ENCODE measurements at places on chromosomes 12 and 14.

GRCh38 chr14:84533791-84534190 lies 996.2 kb upstream of the FLRT2 start:
- no peak for DNase-seq

DNA sequence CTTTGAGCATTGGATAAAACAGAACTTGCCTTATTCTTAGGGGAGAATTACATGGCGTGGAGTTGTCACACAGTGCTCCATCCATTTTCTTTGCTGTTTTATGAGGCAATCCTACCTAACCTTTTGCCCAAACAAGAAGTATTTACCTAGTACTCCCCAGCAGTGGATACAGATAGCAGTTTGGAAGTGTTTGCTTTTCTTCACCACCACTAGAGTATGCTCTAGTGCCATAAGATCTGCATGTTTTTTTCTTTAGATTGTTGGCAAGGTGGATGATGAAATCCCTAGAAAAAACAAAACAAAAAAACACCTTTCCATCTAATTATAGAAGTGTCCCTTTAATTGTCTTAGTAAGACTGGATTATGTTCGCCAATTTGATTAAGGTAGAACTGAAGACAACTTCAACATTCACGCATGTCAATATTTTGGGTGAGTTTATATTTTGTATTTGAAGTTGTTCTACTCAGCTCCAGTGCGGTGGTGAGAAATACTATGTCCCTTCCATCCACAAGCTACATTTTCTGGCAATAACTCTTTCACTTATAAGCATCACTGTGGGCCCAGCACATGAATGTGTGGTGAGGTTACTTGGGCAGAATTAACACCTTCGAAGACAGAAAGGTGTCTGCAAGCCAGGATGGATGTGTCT lies 23.6 kb upstream of the TMEM260 start:
- DNase-seq: peak; percentile 67

DNA sequence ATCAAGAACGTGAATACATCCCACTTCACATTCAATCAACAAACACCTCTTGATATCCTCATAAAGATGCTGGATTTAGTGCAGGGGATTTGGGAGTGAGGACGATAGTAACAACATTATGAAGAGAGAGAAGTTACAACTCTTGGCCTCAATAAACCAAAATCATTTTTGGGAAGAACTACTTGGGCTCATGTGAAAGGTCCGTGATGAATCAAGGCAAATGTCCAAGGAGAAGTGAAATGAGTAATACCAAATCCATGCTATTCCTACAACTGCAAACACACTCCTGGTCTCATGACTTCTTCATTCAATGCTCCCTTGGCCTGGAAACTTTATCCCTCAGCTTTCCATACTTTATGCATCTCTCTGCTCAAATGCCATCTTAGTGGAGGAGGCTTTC lies 162.0 kb upstream of the LMNTD1 start:
- no peak for DNase-seq

DNA sequence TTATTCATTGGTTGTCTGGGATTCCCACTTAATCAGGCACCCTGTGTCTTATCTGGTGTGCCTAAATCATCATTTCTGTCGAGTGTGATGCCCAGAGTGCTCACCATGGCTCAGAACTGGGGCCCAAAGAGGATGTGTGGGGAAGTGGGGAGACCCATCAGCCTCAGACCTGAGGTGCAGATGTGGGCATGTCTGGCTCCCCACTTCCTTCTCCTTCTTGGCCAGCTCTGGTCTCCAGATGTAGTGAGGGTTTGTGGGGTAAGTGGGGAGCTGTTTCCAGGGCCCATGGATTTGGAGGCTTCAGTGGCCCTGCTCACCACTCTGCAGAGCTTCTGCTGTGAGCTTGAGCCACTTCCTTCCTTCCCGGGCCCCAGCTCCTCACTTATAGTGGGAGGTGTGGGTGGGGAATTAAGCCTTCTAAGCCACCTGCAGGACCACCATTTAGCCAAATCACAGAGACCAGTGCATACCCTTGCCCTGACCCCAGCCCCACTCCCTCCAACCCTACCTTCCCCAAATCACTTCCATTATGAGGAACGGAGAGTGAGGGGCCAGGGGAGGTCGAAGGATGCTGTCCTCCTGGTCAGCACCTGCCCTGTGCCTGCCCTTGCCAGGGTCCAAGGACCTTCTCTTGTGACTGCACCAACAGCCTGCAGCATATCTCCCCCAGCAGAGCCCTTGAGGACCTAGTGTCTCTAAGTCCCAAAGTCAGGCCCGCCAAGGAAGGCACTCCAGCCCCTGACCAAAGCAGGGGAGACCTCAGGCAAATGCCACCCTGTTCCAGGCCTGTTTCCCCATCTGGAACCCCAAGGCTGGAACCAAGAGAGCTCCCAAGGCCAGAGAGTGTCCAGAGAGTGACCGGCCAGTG lies 278.2 kb upstream of the RTL1 start:
- DNase-seq: no peak

- no peak for DNase-seq
Measured at GRCh38 chr12:92802906-92803305, 100.1 kb downstream of the PLEKHG7 start.

GRCh38 chr12:95304673-95305198 lies 87.1 kb downstream of the VEZT start:
- DNase-seq: no peak

DNA sequence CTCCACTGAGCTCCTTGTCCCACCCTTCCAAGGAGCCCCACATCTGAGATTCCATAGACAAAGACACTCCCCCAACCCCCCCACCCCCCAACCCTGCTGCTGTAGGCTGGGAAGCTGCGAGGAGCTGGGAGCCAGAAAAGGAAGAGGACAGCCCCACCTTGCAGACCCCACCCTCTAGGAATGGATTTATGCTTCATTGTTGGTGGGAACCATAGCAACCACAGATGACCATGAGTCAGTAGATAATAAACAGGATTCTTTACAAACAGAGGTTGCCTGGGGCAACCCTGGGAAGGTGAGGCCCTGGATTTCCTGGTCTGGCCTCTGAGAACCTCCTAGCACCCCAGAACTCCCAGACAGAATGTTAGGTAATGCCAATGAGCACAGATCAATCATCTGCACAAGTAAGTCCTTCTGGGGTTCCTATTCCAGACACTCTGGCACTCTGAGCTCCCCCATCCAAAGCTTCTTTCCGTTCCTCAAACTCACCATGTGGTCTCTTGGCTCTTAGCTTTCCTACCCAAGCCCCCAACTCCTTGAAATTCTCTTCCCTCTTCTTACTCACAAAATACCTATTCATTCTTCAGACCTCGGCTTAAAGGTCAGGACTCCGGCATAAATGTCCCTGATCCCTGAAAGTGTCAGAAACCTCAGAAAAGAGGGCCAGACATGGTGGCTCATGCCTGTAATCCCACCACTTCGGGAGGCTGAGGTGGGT lies 15.2 kb upstream of the PLEKHG6 start:
- DNase-seq: no peak

GRCh38 chr12:122951979-122952892 lies 14.0 kb downstream of the ABCB9 start:
- DNase-seq: no peak

DNA sequence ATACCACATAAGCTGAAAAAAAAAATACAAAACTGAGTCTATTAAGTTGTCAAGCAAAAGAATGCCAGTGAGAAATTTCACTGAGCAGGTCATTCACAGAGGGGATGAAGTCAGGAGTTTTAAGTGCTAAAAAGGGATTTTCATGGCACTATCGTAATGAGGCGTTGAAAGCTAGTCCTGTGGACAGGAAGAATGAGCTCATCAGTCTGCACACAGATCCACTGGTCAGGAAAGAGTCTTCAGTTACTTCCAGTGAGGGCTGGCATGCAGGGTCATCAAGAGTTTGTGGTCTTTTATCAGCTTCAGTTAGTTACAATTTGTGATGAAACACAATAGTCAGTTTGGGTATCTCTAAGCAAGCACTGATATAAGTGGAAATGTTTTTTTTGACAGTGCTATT lies 88.1 kb upstream of the WSCD2 start:
- no peak for DNase-seq

DNA sequence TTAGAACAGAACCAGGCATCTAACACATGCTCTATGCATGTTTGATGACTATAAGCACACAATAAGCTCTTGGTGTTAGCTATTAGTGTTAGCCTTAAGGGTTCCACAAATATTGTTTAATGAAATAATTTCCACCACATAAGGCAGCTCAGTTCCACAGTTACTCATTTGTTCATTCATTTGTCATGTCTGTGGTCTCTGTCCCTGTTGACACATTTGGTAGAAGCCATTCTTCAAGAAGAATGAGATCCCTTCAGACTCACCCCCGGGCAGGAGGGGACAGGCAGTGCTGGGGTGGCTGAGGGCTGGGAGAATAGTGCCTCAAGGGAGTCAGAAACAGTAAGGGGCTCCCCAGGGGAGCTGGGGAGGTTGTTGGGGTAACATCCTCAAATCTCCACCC lies 3.7 kb upstream of the FAIM2 start:
- DNase-seq: no peak

DNA sequence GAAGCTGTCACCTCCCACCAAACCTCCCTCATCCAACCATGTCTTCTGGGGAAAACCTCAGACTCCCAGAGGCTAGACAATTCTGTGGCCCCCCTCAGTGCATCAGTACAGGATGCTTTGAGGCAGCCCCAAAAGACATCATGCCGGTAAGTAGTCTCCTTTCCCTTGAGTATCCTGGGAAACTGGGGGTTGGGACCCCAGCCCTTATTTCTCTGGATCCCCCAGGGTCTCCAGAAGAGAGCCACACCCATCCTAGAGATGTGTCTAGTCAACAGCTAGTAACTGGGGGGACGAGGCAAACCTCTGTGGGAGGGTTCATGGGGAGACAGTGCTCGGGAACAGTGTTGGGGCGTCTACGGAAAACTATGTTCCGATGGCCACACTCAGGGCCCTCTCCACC lies 974.2 kb upstream of the TMEM132C start:
- no peak for DNase-seq

DNA sequence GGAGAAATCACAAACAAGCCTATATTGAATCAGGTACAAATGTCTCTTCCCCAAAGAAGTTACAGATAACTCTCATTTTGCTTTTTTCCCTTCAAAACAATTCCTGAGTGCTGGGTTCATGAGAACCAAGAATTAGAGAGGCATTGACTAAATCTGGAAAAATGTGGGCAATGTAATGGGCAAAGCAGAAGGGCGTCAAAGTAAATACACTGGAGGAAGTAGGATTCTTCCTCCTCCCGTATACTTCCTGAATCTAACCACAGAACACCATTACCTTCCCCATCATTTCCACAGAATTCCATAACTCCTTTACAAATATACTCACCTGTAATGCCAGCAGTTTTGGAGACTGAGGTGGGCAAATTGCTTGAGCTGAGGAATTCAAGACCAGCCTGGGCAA lies 3.0 kb upstream of the RBMS2 start:
- no peak for DNase-seq

DNA sequence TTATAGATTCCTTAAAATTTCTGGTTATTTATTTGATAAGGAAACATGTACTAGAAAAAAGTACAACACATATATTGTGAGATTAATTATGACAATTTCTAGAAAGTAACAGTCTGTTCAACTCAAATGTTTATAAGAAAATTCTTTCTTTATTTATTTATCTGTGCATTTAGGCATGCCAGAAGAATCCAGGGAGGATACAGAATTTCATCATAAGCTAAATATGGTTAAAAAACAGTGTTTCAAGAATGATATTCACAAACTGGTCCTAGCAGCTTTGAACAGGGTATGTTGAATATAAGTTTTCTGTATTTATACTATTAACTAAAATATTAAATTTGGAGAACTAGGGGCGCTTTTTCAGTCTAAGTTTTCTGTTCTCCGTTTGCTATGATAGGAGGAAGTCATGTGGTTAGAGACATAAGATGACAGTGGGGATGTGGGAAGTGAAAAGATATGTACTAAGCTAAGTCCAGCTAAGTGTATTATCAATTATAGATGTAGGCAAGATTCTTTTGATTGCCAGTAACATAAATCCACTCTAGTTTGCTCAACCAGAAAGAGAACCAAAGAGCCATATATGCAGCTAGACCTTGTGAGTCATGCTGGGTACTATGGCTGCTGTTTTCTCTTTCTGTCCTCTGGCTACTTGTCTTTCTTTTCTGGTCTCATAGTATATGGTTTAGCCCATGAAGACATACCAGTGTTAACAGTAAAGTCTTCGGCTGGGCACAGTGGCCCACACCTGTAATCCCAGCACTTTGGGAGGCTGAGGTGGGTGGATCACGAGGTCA lies 39.0 kb downstream of the LRRK2 start:
- no peak for DNase-seq

All from SK-N-MC (cell line).